ENCODE measurements at places on chromosomes 16 and 17. TPM values are rescaled to one million over a fixed set of nuclear protein-coding genes. Genes with fewer than 3 reads are reported as not detected.

Gene UBALD1
- total RNA-seq: 24.7 TPM

Gene GNG13
- total RNA-seq: not detected

Gene NOXO1
- total RNA-seq: not detected

Gene SPATA22
- total RNA-seq: 0.44 TPM

Gene PPM1E
- total RNA-seq: 0.80 TPM

Gene KRT27
- total RNA-seq: not detected

Gene IL34
- 2.1 TPM for total RNA-seq

Gene CIBAR2
- not detected for total RNA-seq

DNA sequence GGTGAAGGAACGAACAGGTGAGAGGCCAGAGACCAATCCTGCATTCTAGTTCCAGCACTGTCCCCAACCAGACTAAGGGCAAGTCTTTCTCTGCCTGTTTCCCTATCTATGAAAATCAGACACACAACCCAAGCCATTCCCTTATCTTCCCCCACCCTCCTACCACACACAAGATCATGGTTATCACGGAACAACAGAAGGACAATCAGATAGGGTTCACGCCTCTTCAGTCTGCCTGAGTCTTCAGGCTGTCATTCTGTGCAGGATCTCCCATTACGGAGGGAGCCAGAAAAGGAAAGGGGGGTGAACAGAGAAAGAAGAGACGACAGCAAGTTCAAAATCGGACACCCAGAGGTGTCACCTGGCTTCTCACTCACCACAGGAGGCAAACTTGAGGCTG lies 11.1 kb downstream of the TLE7 start:
- no peak for DNase-seq

- no peak for DNase-seq
These were observed 21.5 kb downstream of the MED1 start for GRCh38 chr17:39429600-39429999.

GRCh38 chr16:67833030-67833414 lies 9.1 kb upstream of the THAP11 start:
- DNase-seq: no peak

GRCh38 chr17:1159431-1160180 lies 20.2 kb downstream of the ABR start:
- DNase-seq: no peak

GRCh38 chr16:86911437-86911958 lies 333.1 kb downstream of the FOXL1 start:
- DNase-seq: no peak

DNA sequence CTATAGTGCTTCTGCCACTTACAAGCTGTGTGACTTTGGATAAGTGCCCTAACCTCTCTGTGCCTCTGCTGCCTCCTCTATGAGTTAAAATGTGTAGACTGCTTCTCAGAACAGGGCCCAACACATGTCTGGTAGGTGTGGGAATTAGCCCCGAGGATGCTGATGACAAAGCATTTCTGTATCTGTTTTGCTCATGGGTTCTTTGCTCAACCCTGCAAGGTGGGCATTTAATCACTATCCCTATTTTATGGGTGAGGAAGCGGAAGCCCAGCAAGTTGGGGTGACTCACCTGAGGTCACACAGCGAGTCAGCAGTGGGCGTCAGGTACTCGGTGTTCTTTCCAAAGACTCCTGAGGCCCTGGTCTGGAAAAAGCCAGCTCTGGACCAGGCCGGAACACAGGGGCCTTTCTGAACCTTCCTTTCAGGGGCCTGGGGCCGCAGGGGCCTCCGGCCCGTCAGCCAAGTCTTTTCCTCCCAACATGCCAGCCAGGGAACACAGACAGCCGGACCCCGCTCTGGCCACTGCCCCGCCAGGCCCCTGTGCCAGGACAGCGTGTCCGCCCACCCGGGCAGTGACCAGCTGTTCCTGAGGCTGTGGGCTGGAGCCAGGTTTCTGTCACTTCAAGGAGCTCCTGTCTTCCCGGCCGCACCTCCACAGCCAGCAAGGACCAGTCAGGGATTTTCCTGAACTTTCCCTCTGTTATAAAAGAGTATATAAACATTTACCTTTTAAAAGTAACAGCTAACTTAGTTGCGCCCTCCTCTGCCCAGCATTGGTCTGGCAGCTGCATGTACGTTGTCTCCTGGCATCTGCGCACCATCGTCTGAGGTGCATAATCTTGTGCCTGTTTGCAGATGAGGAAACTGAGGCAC lies 62.5 kb downstream of the SREBF1 start:
- DNase-seq: peak; percentile 34

DNA sequence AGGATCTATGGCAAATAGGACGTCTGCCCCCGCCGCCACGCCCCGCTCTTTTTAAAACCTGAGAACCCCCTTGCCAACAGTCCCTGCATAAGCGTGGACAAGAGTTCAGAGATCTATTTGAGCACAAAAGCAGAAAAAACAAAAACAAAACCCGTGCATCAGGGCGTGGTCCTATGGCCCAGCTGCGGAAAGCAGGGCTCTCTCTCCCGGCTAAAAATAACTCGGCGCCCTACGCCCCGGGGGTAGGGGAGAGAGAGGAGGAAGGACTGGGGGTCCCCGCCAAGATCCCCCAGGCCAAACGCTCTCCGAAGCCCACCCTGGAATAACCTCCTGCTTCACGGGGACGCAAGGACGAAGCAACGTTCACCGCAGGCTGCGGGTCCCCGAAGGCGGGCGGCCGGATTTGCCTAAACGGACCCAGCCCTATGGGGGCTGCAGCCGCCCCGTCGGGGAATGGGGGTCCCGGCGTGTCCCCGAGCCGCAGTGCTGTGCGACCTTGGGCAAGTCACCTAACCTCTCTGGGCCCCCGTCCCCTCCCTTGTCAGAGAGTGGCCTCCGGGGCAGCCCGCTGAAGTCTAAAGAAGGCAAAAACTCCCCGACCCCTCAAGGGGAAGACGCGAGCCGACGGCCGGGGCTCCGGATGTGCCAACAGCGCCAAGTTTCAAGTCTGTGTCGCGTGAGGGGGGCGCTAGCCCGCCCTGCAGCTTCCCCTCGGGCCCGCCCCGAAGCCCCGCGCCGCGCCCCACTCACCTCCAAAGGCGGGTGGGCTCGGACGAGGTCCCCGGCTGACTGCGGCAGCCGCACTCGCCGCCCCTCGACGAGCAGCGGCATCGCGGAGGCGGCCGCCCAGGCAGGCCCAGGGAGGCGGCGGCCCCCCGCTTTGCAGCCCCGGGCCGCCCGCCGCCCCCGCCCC lies 477 bp downstream of the NTAN1 start:
- no peak for DNase-seq

DNA sequence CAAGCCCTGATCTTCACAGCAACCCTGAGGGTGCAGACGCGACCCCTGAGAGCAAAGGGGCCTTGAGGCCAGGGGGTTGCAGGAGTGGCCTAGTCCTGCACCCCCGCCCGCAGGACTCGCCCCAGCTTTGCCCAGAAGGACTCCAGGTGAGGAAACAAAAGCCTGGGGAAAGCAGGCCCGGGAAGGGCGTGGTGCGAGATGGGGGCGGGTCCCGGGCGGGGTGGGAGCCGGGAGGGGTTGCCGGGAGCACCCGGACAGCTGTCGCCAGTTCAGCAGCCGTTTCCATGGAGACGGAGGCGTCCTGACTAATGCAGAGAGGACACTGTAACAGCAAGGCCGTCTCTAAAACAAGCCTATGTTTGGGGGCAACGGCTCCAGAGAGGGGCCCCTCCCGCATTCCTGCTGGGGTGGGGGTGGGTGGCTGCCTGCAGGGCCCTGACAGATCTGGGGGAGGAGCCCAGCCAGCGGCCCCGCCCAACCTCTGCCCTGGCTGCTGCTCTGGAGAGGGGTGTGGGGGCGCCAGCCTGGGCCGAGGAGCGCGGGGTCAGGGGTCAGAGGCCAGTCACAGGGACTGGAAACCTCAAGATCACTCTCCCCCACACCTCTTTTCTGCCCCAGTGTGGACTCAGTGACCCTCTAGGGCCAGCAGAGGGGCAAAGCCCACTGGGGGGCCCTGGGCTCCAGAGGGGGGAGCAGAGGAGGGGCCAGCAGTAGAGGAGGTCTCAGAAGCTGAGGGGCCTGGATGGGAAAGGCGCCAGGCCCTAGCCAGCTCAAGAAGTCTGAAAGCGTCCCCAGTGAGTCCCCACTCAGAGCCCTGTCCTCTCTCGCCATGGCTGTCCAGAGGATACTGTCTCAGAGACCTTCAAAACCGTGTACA lies 3.1 kb upstream of the TPPP3 start:
- DNase-seq: peak; percentile 79

GRCh38 chr16:54136276-54136625 lies 150.3 kb downstream of the IRX3 start:
- no peak for DNase-seq

DNA sequence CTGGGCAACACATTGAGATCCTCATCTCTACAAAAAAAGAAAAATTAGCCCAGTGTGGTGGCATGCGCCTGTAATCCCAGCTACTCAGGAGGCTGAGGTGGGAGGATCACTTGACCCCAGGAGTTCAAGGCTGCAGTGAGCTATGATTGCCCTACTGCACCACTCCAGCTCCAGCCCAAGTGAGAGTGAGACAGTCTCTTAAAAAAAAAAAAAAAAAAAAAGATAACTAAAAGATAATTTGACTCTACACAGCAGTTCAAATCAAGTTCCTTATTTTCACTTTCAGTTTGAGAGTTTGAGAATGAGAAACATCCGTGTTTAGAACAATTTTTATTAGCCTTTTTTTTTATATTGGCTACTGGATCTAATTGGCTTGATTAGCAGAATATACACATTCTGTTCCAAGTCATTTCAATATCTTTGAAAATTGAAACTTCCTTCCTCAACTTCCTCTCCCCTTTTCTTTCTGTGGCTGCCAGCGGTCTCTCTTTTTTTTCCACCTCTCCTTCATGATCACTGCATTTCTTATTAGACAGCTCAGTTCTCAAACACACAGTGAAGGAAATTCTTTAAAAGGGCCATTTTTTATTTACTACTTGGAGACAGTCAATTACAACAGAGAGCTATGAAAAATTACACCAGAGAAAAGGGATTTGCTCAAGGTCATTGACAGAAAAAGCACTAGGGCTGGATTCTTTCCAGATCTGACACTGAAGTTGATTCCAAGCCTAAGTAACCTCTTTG lies 4.5 kb upstream of the ACSF2 start:
- DNase-seq: no peak

GRCh38 chr17:46917516-46917915 lies 5.4 kb upstream of the GOSR2 start:
- no peak for DNase-seq

DNA sequence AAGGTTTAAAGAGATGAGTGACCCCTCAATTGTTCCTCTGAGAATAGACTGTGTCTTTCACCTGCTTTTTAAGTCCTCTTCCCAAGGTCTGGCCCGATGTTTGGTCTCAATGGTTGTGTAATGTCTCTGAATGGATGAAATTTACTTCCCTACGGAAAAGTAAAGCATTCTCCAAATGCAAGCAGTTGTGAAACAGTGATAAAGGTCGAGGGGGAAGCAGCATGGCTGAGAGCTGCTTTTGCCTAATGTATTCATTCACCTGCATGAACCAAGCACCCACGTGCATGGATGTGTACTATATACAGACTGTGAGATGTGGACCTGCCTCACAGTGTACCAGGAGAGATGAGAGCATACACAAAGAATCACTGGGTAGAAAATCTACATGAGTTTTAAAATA lies 11.4 kb downstream of the MRPS23 start:
- DNase-seq: no peak

DNA sequence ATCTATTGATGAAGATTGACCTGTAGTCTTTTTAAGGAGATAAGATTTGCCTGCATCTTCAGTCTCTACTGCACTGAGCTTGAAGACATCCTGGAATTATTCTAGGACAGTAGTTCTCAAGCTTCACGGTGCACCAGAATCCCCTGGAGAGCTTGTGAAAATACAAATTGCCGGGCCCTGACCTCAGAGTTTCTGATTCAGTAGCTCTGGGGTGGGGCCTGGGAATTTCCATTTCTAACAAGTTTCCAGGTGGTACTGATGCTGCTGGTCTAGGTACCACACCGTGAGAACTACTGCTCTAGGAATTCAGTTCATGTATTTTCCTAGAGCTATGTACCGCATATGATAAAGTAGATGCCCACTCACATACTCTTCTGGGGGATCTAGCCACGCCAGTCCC lies 246.1 kb downstream of the HS3ST3B1 start:
- no peak for DNase-seq

- DNase-seq: no peak
These were observed 2.5 kb upstream of the FBXL19 start for GRCh38 chr16:30920891-30921290.

GRCh38 chr17:18250259-18250658 lies 8.3 kb downstream of the FLII start:
- DNase-seq: no peak

DNA sequence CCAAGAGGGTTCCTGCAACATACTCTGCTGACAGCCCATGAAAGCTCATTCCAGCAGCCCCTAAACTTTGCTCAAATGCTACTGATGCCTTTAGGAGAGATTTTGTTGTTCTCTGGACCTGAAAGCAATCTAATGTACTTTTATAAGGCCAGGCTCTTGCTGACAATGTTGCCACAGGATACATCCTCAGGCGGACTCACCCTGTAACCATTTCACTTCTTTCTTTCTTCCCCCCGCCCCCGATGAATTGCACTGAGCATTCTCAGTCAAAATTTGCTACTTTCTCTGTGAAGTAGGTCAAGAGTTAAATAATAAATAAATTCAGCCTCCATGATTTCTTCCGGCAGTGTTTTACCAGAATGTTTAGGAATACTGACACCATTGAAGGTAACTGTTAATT lies 1.5 kb downstream of the GAS7 start:
- DNase-seq: no peak

GRCh38 chr16:89326721-89327120 lies 109.2 kb downstream of the ZNF778 start:
- DNase-seq: no peak

GRCh38 chr16:84838383-84838948 lies 18.7 kb downstream of the CRISPLD2 start:
- no peak for DNase-seq

DNA sequence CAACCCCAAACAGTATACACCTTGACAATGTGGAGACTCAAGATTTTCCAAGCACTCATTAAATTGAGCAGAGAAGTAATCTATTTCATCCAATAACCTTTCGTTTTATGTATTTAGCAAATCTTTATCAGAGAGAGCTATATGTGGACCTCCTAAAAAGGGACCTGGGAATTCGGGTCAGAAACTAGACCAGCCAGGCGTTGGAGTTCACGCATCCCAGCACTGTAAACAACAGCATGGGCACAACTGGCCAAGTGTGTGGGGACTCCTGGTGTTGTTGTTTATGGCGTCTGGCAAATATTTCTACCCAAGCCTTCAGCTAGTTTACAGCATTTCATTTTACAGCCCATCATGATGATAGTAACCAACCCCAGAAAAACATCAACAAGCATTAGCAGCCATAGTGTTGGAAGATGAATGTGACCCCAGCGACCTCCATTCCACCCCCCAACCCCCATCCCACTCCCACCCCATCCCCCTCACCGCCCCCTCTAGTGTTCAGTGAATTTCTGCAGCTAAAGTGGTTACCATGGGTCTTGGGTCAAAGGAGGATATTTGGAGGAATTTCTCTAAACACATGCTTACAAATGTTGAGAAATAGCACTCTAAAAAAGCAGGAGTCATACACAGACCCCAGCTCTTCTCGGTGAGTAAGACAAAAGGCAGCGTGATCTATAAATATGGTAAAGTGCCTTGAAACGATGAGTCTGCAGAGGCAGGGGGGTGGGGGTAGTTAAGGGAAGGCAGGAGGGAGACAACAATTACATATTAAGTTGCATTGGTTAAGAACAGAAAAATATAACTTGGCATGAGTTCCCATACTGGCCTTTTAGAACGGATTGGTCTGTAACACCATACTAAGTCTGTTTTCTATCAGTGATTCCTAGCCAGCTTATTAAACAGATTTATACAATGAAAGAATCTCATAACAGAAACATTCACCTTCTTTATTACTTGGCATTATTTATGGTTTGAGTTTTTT lies 91.4 kb upstream of the TBX2 start:
- DNase-seq: no peak

GRCh38 chr17:75636381-75637142 lies 3.3 kb downstream of the SMIM5 start:
- DNase-seq: peak; percentile 68

GRCh38 chr17:65220732-65221131 lies 83.6 kb downstream of the RGS9 start:
- no peak for DNase-seq
